ENCODE measurements at places on chromosomes 7 and 10.

DNA sequence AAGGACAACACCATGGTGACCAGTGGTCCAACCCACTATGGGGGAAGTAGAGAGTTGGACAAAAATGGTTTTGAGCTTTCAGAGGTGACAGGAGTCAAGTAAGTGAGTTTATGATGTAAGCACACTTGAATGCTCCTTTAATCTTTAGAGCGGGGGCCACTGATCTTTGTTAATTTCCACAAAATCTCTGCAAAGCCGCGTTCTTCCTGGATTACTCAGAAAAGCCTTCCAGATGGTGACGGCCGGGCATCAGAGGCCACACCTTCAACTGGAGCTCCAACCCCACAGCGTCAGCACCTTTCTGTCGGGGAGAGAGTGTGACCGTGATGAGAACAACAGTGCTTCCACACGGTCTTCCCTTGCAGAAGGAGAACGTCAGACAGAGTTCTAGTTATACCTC, 35.2 kb upstream of the KLF6 start:
- no peak for DNase-seq

DNA sequence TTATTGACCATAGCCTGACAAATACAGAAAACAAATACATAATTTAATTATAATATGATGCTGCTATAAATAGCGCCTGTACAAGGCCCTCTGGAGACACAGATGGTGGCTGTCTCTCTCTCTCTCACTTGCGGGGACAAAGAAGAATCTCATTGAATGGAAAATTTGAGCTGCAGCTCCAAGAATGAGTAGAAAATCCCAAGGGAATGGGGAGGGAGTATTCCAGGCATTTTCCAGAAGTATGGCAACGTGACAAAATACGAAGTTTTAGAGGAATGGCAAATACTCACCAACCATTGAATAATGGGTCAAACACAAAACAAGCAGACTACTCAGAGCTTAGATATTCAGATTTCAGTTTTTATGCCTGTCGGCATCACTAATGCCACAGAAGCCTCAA, 179.9 kb downstream of the NRP1 start:
- DNase-seq, result no peak

- DNase-seq, result peak; percentile 36
Observed at GRCh38 chr7:87510411-87510875, 35.0 kb upstream of the ABCB4 start.

GRCh38 chr10:60800918-60801317, 22.6 kb downstream of the CDK1 start:
- DNase-seq, result no peak

DNA sequence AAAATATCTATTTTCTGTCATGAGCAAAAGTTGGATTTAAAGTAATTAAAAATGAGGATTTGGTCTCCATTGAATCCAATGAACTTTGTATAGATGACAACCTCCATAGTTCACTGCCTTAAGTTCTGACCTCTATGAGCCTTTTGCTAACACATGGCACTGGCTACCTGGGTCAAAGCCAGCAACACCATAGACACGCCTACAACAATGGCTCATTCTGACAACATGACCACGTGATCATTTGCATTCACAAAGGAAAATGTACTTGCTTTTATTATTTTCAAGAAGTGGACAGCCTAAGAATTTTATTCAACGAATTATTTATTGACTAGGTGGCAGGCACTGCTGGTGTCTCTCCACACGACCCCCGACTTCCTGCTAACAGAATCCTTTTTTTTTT, 90.6 kb downstream of the CARD11 start:
- DNase-seq, result no peak

DNA sequence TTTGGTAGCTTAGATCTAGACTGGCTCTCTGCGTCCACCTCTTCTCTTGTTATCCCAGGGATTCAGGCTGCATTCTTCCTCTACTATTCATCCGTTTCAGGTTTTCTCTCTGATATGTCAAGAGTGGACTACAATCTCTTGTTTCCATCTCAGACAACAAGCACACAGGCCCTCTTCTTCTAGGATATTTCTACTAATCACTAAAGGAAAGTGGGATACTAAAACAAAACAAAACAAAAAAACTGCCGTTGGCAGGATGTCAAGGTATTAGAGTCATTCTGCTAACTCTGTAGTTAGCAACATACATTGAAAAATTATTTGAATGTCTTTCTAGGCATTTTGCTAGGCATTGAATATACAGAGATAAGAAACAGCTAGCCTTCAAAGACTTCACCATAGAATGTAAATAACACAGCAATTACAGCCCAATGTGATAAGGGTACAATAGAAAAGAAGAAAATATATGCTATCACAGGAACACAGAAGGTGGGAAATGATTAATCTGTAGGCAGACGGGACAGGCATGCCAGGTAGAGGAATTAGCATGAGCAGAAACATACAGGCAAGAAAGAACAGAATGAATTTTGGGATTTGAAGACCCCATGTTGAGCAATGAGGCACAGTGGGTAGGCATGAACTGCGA, 210.5 kb downstream of the CSTF2T start:
- DNase-seq, result peak; percentile 61

DNA sequence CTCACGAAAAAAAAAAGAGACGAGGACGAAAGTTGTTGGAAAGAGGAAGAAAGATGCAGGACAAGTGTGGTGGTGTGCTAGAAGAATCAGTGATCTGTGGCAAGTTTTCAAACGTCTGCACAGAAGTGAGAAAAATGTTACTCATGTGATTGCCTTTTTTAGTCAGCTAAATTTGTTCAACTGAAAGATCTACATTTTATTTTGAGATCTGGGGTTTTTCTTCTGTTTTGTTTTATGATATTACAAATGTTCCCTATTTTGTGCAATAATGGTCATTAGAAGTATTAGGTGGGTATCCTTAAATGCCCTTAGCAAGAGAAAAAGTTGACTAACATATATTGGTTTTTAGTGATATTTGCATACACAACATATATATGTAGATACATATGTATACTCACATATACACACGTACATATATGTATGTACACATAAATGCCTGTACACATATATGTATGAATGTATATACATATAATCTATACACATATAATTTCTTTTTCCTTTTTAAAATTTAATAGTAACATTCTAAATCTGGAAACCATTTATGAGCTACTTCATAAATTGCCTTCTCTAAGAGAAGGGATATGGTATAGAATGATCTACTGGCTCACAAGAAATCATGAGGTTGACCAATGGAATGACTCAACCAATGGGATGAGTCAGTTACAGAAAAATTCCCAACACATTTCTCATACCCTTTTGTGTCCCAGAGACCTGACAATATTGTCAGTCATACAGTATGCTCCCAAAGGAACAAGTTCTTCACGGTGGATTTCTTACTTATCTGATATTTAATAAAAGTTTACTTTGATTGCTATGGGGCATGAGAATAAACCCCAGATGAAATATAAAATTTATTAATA, 38.4 kb downstream of the SLC39A12 start:
- DNase-seq, result peak; percentile 57

DNA sequence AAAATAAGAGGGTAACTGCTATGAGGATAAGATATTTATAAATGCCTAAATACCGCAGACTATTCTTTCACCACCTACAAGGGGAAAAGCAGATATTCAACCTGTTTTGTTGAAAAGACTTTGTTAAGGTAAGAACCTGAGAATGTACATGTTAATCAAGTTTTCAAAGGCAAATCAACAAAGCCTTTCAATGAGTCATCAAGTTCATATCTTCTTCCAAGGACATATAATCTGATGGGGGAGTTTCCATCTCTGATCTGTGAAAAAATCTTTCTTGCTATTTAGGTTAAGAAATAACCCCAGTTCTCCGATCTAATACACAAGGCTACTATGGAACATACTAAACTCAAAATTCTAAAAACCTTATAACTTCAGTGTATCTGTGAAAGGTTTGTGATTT, 40.0 kb upstream of the ANLN start:
- DNase-seq, result no peak

- no peak for DNase-seq
Observed at GRCh38 chr7:106196460-106197021, 84.4 kb upstream of the SYPL1 start.

GRCh38 chr7:44080118-44080517, 2.2 kb downstream of the POLM start:
- no peak for DNase-seq

DNA sequence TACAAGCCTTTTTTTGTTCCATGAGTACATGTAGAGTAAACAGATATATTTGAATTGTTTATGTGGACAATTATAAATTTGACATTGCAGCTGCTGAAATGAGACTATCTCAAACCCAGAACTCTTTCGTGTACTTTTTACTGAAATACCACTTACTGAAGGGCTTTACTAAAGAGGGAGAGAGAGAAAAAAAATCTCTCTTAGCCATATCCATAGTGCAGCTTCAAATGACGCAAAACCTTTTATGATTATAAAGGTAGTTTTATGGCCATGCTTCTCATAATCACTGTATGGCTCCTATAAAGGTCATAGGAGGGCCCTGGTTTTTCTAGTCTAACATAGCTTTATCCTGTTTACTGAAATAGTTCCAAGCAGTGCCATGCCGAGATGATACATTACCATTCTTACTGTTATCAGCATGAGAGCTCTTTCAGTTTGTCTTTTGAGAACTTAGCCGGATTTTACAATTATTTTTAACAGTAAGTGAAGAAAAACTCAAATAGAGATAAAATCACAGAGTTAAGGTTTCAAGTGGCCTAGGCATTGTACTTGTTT, 35.1 kb downstream of the KCND2 start:
- DNase-seq, result no peak

DNA sequence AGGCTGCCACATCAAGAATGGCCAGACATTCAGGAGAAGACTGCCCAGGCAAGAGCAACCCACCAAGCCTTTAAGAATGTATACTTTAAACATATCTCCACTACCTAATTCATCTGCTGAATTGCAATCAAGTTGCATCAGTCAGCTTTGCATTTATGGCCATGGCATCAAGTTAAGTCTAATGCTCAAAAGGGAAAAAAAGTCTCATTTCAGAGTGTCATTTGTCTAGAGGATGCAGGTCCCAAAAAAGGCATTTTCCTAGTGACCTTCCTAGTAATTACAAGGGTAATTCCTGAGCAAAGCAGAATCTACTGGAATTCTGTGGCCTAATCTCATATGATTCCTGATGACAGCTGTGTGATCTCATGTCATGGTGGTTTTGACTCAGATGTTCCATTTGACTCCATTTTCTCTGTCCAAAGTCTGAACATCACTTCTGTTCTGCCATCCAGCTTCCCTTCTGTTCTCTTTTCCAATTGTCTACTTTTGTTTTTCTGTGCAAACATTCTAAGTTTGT, 7.3 kb upstream of the CABCOCO1 start:
- DNase-seq, result no peak

DNA sequence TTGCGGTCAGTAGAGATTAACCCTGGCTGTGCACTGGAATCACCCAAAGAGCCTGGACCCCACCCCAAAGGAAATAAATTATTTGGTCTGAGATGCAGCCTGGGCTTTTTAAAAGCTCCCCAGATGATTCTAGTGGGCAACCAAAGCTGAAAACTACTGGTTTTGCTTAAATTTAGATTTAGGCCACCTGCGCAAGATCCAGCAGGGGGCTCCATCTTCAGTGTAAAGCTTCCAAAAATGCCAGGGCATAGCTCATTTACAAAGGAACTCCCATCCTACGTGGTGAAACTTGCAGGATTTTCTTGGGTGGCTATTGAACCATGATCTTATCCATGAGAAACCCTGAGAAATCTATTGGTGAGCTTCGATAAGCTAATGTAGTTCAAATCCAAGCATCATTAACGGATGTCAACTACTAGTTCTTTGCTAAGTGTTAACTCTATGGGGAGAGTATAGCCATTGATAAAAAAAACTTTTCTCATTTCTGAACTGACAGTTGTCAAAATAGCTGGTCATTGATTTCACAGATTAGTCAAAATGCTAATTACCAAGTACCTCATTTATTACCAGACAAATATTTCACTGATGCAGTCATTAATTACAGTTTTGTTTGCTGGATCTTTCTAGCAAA, 315.3 kb downstream of the LHFPL3 start:
- peak; percentile 47 for DNase-seq

DNA sequence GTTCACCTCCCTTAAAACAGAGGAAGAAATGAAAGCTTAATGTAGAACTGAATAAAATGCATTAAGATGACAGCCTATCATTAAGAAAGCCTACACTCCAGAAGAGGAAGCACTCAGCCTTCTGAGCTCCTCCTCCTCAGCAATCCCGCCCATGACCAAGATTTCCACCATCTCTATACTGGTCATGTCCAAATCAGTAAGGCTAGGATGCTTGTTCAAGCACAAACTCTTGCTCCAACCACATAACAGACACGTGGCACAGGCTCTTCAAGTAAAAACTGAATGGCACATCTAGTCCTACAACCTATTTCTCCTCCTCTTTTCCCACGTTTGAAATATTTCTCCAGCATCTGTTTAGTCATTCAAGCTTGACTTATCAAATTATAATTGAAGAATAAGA, 454.1 kb downstream of the PARD3 start:
- DNase-seq, result no peak

All from mesendoderm (in vitro differentiated cells).